Hematopoietic multipotent progenitor cell (in vitro differentiated cells): ENCODE measurements at places on chromosomes 7 and 10.
A peak's percentile ranks its signal among the peaks of the same experiment; 100 is the strongest.

DNA sequence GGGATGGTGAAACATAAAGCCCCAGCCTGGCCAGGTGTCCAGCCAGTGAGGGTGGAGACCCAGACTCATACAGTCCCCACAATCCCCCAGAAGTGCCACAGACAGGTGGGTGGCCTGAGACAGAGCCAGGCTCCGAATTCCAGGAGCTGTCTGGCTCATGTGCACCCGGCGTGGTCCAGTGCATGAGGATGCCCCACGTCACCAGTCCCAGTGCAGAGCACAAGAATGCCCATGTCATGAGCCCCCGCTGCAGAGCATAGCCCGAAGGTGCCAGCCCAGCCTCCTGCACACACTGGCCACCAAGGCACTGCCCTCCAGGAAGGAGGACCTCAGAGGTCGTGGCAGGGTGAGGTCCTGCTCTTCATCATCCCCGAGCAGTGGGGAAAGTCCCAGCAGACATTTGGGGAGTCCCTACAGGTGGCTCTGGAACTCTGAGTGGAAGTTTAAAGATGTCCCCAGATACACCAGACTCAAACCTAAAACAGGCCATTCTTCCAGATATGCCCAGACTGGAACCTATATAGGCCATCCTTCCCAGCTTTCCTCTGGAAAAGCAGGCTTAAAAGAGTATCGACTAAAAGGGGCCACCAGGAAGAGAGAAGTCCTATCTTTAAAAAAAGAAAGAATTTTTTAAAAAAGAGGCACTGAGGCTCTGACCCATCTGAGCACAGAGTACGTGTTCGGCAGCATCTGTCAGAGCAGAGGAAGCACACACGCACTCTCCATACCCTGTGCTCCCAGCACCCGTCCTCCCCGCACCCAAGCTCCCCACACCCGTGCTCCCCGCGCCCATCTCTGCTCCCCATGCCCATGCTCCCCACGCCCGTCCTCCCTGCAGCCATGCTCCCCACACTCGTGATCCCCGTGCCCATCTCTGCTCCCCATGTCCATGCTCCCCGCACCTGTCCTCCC is 11.5 kb downstream of the DIP2C start:
- DNase-seq = no peak

DNA sequence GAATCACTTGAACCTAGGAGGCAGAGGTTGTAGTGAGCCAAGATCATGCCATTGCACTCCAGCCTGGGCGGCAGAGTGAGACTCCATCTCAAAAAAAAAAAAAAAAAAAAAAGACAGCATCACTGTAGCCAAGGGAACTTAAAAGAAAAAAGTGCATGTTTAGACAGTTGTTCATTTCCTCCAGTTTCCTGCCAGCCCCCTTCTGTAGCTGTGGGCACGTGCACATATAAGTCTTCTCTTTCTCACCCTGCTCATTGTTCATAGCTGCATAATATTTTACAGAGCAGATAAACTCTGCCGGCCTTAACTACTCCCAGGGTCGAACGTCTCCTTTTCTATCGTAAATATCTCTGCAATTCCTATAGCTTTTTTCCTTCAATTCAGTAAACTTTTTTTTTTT is 132.6 kb downstream of the LHPP start:
- no peak for DNase-seq

DNA sequence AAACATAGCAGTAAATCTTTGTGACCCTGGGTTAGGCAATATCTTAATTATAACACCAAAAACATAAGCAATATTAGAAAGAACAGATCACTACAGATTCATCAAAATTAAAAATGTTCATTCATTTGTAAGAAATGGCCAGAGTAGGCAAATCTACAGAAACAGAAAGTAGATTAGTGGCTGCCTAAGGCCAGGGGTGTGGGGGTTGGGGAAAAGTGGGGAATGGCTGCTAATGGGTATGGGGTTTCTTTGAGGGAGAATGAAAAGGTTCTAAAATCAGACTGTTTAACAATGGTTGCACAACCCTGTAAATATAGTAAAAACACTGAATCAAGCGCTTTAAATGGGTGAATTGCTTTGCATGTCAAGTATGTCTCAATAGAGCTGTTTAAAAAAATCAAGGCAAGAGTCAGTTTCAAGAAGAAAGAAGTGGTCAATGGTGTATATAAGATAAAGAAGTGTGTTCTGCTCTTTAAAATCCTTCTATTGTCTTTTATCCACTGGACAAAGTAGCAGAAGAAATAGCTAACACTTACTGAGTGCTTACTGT is 42.6 kb downstream of the CDK6 start:
- no peak for DNase-seq

- no peak for DNase-seq
Measured at GRCh38 chr10:118835682-118836326, 81.0 kb upstream of the CACUL1 start.

DNA sequence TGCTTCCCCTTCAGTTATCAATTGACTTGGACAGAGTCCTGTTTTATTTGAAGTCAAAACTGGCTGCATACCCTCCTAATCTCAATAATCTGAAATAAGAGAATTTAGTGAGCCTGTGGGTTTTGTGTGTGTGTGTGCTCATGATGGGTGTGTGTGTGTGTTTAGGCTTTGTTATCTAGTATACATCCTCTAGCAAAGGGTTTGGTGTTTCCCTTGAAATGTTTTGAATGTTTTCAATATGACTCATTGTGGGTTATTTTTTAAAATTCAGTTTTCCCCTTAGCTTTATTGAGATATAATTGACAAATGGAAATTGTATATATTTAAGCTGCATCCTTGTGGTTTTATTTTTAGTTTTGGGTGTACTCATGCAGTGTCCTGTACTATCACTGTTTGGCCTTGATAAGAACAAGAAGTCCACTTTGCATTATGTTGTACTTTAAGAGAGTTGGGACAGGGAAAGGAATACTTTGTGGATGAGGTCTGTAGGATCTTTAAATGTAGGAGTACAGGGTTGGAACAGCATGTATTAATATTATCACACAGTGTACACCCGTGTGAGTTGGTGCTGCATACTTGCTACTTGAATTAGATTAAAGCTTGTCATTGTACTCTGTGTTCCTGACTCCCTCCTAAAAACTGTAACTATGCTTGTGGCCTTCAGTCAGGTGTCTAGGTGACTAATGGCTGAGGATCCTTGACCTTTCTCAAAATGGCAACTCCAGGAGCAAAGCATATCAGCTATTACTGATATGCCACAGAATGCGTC is 58.3 kb downstream of the VCL start:
- DNase-seq = peak; percentile 37

DNA sequence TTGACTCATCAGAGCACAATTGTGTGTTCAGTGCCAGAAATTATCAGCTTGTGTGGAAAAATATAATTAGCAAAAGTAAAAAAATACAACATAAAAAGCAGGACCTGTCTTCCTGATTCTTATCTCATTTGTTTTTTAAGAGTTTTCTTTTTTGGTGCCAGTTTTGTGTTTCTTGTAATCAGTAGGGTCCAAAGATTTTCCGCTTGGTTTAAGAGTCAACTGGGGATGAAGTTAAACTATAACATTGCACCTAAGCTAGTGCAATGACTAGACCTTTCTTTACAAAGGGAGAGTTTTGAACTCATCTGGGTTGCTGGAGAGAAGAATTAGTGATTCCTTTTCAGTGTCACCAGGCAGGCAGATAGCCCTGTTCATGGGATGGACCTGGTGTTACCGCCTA is 113.4 kb downstream of the PLPP4 start:
- DNase-seq = no peak

DNA sequence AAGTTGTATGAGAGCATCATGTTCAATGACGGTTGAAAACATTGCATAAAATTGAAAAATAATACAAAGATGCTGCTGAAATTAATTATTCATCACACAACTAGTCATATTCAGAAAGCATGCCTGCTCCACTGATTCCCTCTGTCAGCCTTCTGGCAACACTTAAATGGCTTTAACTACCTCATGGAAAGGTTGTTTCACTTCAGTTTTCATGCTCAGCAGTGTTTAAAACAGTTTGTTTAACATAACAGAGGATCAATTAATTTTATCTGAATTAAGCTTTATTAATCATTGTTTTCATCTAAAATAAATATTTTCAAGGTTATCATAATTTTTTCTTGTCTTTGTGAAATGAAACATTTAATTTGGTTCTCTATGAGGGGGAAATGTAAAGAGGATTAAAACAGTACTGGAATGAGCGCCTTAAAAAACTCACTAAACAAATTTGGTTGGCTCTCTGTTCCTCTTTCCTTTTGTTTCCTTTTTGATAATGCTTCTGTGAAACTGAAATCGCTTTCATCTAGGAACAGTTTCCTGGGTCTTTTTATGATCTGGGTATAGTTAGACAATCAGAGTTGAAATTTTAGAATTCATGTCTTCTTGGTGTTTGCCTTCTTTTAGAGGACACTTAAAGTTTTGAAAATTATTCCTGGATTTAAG is 427.4 kb downstream of the SH2D4B start:
- DNase-seq = no peak

DNA sequence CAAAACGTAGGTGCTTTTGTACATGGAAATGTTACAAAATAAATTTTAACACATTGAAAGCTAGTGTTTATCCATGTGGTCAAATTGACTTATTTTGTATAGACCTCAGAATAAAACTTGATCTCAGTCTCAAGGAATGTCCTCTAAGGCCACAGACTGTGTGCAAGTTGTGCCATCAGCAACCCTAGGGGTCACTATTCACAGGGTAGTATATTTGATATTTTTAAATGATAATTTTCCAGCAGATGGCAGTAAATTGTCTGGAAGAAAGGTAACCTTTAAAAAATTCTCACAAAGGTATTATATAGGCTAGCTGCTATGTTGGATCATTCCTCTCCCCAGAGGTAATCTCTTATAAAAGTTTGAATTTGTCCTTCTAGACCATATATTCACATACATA is 12.9 kb upstream of the SNX10 start:
- peak; percentile 73 for DNase-seq

- DNase-seq = no peak
Measured at GRCh38 chr10:97475936-97476594, 22.2 kb downstream of the MMS19 start.

DNA sequence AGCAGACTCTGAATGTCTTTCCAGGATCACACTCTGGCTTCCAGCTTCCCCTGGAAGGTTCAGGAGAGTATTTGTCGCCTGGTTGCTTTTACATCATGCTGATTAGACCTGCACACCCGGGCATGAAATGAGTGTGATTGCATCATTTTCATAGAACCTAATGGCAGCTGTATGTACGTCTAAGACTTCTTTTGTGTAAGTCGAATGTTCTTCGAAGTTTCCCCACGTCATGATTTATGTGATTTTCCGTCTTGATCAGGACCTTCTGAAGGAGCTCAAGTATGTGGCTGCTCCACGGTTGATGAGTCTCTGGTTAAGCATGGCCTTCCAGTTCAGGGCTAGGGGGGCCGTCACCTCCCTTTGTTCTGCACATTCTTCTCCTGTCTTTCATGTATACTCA is 4.5 kb downstream of the EIF4H start:
- peak; percentile 41 for DNase-seq

GRCh38 chr10:107727767-107728317 is 563.3 kb upstream of the SORCS1 start:
- DNase-seq = no peak

DNA sequence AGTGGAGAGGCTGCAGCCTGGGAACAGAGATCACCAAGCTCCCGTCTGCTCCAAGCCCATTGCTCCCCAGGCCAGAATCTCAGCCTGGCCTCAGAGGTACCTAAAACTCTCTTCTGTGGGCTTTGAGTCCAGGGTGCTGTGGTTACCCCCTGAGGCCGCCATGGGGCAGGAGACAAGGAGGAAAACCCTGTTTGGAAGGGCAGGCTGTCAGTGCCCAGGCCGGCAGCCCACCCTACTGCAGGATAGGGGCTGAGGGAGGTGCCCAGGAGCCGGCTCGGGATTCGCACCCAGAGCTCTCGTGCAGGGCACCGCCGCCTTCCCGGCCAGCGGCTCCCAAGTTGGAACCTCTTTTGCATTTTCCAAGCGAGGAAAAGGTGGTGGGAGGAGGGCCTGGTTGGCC is 24.5 kb downstream of the UNCX start:
- DNase-seq = no peak

DNA sequence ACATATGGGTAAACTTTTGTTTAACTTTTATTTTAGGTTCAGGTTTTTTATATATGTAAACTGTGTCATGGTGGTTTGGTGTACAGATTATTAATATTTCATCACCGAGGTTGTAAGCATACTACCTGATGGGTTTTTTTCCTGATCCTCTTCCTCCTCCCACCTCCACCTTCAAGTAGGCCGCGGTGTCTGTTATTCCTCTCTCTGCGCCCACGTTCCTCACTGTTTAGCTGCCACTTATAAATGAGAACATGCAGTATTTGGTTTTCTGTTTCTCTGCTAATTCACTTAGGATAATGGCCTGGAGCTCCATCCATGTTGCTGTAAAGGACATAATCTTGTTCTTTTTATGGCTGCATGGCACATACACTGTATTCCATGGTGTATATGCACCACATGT is 1000.0 kb upstream of the CELF2 start:
- no peak for DNase-seq

GRCh38 chr7:28700790-28701203 is 257.3 kb downstream of the TRIL start:
- DNase-seq = no peak

GRCh38 chr7:30074422-30075030 is 46.3 kb downstream of the PLEKHA8 start:
- peak; percentile 53 for DNase-seq

DNA sequence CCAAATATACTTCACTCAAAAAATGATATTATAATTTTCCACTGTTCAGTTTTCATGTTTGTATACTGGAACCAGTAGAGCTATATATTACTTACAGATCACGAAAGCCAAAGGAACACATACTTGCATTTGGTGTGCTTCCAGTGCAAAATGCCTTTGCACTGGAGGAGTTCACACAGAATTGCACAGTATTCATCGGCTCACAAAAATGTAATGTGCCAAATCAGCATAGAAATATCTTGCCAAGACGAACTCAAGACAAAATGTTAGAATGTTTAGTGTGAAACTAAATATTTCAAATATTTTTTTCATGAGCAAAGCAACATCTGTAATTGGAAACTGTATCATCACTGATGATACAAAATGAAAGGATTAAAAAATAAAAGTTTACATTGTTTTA is 646.2 kb upstream of the SEMA3D start:
- no peak for DNase-seq

GRCh38 chr7:133052826-133053225 is 29.1 kb downstream of the CHCHD3 start:
- no peak for DNase-seq

- DNase-seq = no peak
Measured at GRCh38 chr10:72911758-72912157, 18.2 kb downstream of the OIT3 start.

DNA sequence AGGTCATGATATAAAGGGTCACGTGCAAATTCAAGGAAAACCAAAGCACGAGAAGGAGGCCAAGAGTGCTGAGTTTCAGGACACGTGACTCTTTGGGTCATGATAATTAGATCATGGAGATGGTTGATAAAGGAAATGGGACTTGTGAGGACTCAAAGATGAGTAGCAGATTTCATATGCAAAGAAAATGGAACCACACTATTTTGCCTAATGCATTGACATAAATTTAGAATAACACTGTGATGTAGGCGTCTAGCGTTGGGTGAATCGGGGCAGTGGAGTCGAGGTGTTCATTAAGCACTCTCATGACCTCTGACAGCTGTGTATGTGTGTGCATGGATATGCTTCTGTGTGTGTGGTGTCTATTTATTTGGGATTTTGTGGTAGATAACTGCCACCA is 1025.6 kb upstream of the LRRTM3 start:
- no peak for DNase-seq
